Stimulated activated CD4-positive, alpha-beta T cell treated with anti-CD3 and anti-CD28 coated beads, Interleukin-2, amount 100 ng/mL, for 24 hours (primary cell): ENCODE measurements at places on chromosomes 7 and 10.

DNA sequence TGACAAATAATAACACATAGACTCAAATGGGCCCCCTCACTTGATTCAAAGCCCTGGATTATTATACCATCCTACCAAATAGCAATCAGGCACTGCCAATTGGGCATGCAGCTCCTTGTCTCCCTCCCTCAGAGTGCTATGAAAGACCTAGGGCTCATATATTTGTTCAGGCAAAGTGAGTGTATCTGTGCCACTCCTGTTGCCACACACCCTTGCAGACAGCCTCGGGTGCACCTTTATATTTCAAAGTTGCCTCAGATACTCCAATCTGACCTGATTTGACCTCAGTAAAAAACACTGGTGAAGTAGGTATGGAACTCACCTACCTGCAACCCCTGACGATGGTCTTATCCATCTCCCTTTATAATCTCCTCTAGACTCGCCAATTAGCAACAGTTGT lies 3.0 kb upstream of the NAMPT start:
- no peak for DNase-seq

- DNase-seq = no peak
Measured at GRCh38 chr7:148711191-148712102, 12.7 kb downstream of the CUL1 start.

DNA sequence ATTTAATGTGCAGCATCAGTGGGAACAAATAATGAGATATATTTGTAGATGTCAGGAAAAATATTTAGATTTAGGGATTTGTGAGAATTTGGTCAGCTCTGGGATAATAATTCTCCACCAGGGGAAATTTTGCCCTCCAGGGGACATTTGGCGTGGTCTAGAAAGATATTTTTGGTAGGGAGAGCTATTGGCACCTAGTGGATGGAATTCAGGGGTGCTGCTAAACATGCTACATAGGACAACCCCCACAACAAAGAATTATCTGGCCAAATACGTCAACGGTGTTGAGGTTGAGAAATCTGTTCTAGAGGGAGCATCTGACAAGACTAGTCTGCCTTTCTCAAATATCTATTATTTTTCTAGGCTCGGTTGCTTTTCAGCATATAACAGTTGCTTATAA lies 2.1 kb downstream of the ADK start:
- no peak for DNase-seq

GRCh38 chr10:124229201-124229988 lies 136.0 kb upstream of the CHST15 start:
- no peak for DNase-seq

- peak; percentile 67 for DNase-seq
Measured at GRCh38 chr10:80468002-80468401, 13.9 kb downstream of the TSPAN14 start.

DNA sequence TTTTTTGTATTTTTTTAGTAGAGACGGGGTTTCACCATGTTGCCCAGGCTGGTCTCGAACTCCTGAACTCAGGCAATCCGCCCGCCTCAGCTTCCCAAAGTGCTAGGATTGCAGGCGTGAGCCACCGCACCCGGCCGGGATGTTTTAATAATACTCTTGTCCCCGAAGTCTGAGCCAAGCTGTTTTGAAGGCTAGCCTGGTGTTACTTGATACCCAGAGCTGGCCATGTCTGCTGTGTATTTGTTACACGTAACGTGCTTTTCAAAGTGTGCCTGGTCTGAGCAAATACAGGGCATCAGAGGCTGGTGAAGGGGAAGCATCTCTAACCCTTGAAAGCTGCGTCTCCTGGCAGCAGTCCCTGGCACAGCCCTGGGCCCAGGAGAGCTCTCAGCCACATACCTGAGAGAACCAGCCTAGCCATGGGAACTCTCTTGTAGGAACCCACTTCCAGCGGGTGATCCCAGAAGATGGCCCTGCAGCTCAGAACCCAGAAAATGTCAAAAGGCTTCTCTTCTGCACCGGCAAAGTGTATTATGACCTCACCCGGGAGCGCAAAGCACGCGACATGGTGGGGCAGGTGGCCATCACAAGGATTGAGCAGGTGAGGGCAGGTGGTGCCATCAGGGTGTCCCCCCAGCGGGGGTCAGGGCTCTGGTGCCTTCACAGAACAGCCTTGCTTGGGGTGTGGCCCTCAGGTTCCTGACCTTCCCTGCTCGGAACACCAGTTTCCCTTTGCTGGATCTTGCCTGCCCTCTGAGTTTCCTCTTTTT lies 41.7 kb upstream of the ZMIZ2 start:
- no peak for DNase-seq

GRCh38 chr10:7956508-7956907 lies 98.0 kb upstream of the GATA3 start:
- DNase-seq = no peak

- no peak for DNase-seq
Measured at GRCh38 chr7:132532281-132532680, 44.0 kb downstream of the PLXNA4 start.

GRCh38 chr10:62735464-62736167 lies 68.9 kb upstream of the ADO start:
- DNase-seq = no peak

GRCh38 chr7:71706597-71706975 lies 574.6 kb downstream of the GALNT17 start:
- DNase-seq = no peak

DNA sequence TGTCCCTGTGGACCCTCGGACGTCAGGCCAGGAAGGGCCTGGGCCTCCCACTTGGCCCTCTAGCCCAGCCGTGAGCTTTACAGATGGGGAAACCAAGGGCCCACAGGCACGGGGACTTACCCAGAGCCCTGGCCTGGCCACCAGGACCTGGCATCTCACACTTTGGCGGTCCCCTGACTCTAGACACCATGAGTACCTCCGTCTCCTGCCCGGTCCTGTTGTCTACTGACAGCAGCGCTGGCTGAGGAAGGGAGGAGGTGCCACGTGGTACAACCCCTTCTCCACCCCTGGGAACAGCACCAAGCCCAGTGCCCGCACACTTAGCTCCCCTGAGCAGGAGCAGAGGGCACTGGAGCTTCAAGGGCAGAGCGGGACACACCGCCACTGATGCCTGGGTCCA lies 26.1 kb downstream of the ADGRA1 start:
- no peak for DNase-seq

- DNase-seq = no peak
Measured at GRCh38 chr10:97547271-97547600, 25.3 kb upstream of the ANKRD2 start.

GRCh38 chr7:35537067-35538023 lies 157.6 kb downstream of the HERPUD2 start:
- DNase-seq = peak; percentile 84

GRCh38 chr10:17523246-17523753 lies 68.9 kb upstream of the ST8SIA6 start:
- no peak for DNase-seq

DNA sequence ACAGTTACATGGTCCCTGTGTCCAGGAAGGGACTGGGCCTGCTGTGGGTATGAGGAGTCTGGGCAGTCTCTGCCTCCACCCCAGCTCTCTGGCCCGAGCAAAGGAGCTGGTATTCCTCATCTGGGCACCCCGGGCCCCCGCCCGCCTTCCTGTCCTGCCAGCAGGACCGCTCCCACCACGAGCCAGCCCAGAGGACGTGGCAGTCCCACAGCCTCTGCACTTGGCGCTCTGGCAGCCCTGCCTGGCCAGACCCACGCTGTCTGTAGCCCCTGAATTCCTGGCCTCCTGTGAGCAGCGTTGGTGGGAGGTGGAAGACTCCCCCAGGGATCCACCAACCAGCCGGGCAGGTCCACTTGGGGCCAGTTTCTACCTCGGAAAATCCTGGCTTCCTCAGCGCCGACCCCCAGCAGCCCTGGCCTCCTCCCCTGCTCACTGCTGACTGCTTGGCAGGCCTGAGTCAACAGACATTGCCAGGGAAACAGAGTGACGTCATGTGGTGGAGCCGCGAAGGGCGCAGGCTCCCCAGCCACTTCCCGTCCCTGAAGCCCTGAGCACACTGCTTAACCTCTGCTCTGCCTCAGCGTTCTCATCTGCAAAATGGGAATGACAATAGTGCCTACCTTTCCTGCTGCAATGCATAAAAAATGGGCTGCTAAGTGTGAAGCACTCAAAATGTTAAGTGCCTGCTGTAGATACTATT lies 21.6 kb upstream of the LIMK1 start:
- peak; percentile 57 for DNase-seq

- no peak for DNase-seq
Measured at GRCh38 chr10:32939296-32940111, 18.5 kb downstream of the ITGB1 start.

- no peak for DNase-seq
Measured at GRCh38 chr10:126702181-126702580, 31.7 kb upstream of the C10orf90 start.

DNA sequence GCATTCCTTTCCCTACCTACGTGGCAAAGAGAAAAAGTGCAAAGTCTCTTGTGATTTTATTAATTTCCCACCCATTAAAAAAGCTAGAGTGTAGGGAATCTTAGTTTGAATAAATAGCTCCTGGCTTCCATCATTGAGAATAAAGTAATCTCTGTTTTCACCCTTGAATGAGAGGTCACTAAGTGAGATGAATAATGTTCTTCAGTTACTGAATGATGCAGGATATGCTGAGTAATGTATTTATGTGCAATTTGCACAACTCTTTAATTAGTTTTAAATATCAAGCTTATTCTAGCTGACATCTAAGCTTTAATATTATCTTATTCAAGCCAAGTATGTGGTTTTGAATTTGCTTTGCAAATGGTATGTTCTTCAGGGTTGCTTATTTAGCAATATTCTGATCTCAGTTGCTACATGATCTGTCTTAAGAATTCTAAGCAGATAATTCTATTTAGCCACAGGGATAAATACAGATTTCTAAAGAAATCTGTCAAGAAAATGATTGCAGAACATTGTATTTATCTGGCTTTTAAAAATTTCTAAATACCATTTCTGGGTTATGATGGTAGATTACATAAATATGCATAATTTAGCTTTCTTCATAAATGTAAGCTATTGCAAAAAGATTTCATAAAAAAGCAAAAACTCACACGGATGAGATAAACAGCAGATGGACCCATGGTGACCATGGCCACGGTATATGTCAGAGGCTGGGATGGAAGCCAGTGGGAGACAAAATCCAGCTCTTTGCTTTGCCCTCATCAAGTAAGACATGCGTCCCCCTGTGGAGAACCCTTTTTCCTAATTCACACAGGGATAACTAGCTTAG lies 141.0 kb downstream of the MACC1 start:
- no peak for DNase-seq

- no peak for DNase-seq
Measured at GRCh38 chr10:112525200-112525599, 78.2 kb downstream of the VTI1A start.

DNA sequence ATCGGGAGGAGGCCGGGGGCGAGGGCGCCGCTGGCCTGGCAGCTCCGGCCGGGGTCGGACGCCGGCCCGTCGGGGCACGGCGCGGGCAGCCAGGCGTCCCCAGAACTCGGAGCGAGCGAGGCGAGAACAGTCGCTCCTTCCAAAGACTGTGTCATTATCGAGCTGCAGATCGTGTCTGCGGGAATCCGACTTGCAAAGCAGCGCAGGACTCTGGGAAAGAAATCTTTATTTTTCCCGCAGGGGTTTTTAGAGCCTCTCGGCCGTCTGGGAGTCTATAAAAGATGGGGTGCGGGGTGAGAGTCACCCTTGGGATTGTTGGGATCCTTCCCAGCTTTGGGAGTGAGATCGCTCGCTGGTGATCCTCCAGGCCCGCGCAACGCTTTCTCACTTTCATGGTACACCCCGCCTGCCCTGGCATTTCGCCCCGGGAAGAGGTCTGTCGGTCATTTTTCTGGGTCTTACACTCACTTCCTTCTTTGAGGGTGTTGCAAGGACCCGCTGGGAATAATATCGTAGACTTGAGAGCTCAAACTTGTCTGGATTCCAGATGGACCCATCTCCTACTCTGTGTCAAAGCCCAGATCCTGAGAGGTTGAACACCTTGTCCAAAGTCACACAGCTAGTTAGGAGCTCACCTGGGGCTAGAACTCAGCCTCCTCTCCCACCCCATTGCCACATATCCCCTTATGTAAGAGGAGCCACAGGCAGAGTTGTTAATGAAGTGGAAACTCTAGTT lies 1.0 kb downstream of the UBTD1 start:
- DNase-seq = no peak

GRCh38 chr10:130438861-130439260 lies 302.7 kb downstream of the GLRX3 start:
- no peak for DNase-seq

GRCh38 chr10:3570131-3570729 lies 214.8 kb downstream of the KLF6 start:
- DNase-seq = no peak

- DNase-seq = no peak
Measured at GRCh38 chr10:102010961-102011360, 45.0 kb downstream of the ARMH3 start.

GRCh38 chr7:149615690-149616270 lies 118.2 kb upstream of the ZNF746 start:
- DNase-seq = no peak

DNA sequence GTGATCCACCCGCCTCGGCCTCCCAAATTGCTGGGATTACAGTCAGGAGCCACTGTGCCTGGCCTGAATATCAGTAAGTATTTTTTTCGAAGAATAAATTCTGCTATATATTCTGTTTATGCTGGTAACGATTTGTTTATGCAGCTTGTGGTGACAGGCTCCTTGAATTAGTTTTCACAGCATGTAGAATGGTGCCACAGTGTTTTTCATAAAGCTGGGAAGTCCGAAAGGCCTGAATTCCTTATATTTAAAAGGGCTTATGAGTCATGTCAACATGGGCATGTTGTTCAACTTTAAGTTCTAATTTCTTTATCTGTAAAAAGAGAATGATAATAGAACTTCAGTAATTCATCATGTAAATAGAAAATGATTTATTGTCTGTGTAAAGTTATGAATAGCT lies 42.2 kb upstream of the WASL start:
- no peak for DNase-seq
